ENCODE measurements at places on chromosomes 5 and 9. TPM values are rescaled to one million over a fixed set of nuclear protein-coding genes. Genes with fewer than 3 reads are reported as not detected.

Gene MAMDC2
- not detected for polyA plus RNA-seq

Gene HEMGN
- polyA plus RNA-seq: 7.0 TPM

GRCh38 chr9:16405421-16405820 lies 465.0 kb downstream of the BNC2 start:
- DNase-seq: no peak
- H3K4me3 ChIP-seq: no peak overlapping the region
- H3K27me3 ChIP-seq: no peaks in the 10 kb centered on the region
- no peaks in the 10 kb centered on the region for H3K36me3 ChIP-seq
- no peaks in the 10 kb centered on the region for H3K4me1 ChIP-seq

Gene SAXO1
- polyA plus RNA-seq: not detected

Gene PCDHGA9
- not detected for polyA plus RNA-seq

- H3K27ac ChIP-seq: no peak overlapping the region
- no peaks in the 10 kb centered on the region for H3K27me3 ChIP-seq
- no peaks in the 10 kb centered on the region for H3K36me3 ChIP-seq
- DNase-seq: no peak
Observed at GRCh38 chr5:12384005-12384404, 479.8 kb upstream of the CTNND2 start.

Gene PRRX2
- not detected for polyA plus RNA-seq

- H3K27me3 ChIP-seq: no peaks in the 10 kb centered on the region
- H3K4me3 ChIP-seq: no peak overlapping the region
- DNase-seq: no peak
- H3K4me1 ChIP-seq: peaks cover 8% of the 10 kb centered on the region
- no peak overlapping the region for H3K27ac ChIP-seq
Observed at GRCh38 chr9:33992632-33993031, 56.1 kb downstream of the UBAP2 start.

DNA sequence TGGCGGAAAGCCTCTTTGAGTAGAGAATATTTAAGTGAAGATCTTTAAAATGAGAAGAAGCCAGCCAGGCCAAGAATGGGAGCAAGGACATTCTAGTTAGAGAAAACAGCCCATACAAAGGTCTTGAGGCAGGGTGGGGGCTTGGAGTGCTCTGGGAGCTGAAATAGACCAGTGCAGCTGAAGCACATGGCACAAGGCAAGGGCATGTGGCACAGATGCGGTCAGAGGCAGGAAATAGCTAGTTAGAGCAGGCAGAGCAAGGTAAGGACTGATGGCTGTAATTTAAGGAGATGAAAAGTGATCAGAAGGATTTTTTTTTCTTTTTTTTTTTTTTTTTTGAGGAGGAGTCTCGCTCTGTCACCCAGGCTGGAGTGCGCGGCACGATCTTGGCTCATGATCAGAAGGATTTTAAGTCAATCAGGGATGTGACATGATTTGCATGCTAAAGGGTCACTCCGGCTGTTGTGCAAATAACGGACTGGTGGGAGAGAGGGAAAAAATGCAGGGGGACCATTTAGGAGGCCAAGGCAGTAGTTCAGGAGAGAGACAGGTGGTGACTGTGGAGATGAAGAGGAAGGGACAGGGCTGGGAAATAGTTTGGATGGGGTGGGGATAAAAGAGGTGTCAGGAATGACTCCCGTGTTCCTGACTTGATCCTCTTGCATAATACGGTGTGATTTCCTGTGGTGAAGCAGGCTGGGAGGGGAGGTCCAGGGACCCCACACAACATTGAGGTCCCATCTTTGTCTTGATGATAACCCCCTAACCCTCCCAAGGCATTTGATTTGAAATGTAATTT lies 207.6 kb downstream of the HSPA4 start:
- H3K36me3 ChIP-seq: no peaks in the 10 kb centered on the region
- H3K27ac ChIP-seq: no peak overlapping the region
- H3K4me3 ChIP-seq: no peak overlapping the region
- peak; percentile 26 for DNase-seq
- H3K4me1 ChIP-seq: no peaks in the 10 kb centered on the region

DNA sequence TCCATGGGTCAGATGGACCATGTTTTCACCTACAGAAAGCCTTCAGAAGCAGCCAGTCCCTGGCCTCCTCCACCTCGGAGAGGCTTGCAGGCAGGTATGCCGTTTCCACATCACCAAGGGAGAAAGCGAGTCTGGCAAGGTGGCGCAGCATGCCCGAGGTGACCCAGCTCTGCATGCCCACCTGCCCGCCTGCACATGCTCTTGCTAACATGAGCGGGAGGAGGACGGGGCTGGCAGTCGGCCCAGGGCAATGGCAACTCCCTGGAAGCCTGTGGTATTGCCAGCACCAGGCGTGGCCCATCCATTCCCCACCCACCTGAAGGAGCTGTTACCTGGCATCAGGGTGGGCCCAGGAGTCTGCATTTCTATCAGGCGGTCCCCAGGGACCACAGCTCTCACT lies 3.3 kb upstream of the NINJ1 start:
- H3K4me3 ChIP-seq: no peak overlapping the region
- DNase-seq: no peak
- H3K4me1 ChIP-seq: peaks cover 33% of the 10 kb centered on the region
- H3K27ac ChIP-seq: no peak overlapping the region

Gene IFNK
- polyA plus RNA-seq: not detected

DNA sequence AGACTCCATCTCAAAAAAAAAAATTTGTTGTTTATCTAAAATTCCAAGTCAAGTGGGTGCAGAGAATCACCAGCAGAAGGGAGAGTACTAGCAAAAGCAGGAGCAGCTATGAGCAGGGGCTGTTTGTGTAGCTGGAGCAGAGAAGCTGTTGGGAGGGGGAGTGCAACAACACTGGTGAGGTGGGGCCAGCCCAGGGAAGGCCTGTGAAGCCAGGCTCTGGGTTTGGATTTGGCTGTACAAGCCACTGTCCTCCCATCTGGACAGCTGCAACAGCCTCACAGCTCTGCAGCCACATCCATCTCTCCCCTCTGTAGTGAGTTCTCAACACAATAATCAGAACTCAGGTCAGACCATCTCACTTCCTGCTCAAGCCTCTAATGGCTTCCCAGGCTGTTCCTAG lies 59.4 kb downstream of the TMOD1 start:
- no peak overlapping the region for H3K4me3 ChIP-seq
- no peaks in the 10 kb centered on the region for H3K4me1 ChIP-seq
- no peaks in the 10 kb centered on the region for H3K36me3 ChIP-seq
- no peak for DNase-seq
- no peak overlapping the region for H3K27ac ChIP-seq
- H3K27me3 ChIP-seq: peaks cover 2% of the 10 kb centered on the region

DNA sequence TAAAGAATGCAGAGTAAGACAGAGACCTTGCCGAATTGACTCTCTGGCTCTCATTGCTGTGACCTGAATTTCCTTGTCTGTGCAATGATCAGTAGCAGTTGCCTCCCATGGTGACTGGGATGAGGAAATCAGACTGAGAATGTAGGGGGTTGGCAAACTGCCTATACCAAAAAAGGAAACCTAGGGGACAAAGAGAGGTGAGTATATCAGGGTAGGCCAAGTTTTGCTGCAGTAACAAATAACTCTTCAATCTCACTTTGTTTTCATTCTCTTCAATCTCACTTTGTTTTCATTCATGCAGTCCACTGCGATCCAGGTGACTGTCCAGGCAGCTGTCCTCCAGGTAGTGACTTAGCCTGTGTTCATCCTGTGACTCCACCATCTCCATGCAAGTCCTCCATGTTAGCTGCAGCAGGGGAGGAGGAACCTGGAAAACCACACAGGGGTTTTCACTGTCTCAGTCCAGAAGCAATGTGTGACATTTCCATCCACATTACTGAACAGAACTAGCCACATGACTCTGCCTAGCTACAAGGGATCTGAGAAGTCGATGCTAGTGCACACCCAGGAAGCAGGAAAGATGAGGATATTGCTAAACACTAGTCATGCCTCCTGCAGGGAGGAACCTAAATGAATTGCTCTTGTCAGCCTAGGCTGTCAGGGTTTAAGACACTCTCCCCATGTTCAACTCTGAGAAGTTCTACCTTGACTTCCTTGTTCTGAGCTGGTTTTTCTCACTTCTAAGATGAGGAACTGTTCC lies 26.0 kb downstream of the TMEM174 start:
- peaks cover 5% of the 10 kb centered on the region for H3K4me1 ChIP-seq
- DNase-seq: no peak
- H3K27me3 ChIP-seq: peaks cover 6% of the 10 kb centered on the region
- H3K36me3 ChIP-seq: no peaks in the 10 kb centered on the region
- H3K4me3 ChIP-seq: no peak overlapping the region

GRCh38 chr5:103464835-103465484 lies 97.6 kb downstream of the NUDT12 start:
- no peak for DNase-seq
- no peak overlapping the region for H3K27ac ChIP-seq
- H3K4me1 ChIP-seq: no peaks in the 10 kb centered on the region
- no peaks in the 10 kb centered on the region for H3K27me3 ChIP-seq
- H3K4me3 ChIP-seq: no peak overlapping the region
- H3K36me3 ChIP-seq: no peaks in the 10 kb centered on the region

DNA sequence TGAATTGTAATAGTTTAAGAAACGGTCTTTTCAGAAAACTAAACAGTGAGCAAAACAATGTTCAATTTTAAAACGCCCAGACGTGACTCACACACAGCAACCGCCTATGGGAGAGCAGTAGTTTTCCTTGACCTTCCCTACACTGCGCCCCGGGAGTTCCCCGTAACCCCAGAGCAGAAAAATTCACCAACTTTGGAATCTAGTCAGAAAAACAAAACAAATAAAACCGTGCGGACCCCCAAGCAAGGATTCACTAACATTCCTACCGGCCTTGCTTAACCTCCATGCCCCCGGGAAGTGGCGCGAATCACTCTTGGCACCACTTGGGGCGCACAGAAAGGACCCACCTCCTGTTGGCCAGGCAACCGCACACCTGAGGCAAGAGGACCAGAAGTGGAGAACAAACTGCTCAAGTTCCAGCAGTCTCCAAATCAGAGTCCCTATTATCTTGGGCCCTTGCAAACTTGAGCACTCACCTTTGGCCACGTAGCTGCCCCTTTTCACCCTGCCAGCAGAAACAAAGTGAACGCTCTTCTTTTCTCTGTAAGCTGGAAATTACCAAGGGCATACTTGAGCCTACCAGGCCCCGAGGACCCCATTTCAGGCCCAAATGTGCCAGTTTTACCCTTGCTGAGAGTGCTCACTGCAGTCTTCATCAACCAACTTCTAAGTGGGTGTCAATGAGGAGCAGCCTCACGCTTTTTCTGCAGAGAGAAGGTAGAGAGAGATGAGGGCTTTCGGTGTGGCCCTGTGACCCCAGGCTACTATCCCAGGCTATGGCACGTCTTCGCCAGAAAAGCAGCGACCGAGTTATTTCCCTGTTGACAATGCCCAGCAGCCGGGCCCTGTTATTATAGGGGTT lies 189.7 kb downstream of the MEF2C start:
- peaks cover 58% of the 10 kb centered on the region for H3K27me3 ChIP-seq

DNA sequence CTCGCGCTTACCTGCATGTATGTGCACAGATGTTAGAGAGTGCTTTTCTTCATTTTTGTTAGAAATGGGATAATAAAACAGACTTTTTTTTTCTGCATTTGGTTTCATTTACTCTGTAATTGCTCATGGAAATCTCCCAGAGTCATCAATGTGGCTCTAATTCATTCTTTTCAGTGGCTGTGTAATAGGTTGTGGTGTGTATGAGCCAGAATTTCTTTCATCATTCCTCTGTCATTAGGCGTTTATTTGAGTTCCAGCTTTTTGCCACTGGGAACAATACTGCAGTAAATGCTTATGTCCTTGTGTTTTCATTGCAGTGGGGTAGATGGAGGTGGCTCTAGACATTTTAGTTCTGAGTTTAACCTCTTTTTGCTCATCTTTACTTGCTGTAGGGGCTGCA lies 118.9 kb downstream of the NXNL2 start:
- no peaks in the 10 kb centered on the region for H3K36me3 ChIP-seq
- no peak for DNase-seq
- H3K4me1 ChIP-seq: no peaks in the 10 kb centered on the region
- no peak overlapping the region for H3K4me3 ChIP-seq
- H3K27ac ChIP-seq: no peak overlapping the region

Gene FREM1
- not detected for polyA plus RNA-seq

DNA sequence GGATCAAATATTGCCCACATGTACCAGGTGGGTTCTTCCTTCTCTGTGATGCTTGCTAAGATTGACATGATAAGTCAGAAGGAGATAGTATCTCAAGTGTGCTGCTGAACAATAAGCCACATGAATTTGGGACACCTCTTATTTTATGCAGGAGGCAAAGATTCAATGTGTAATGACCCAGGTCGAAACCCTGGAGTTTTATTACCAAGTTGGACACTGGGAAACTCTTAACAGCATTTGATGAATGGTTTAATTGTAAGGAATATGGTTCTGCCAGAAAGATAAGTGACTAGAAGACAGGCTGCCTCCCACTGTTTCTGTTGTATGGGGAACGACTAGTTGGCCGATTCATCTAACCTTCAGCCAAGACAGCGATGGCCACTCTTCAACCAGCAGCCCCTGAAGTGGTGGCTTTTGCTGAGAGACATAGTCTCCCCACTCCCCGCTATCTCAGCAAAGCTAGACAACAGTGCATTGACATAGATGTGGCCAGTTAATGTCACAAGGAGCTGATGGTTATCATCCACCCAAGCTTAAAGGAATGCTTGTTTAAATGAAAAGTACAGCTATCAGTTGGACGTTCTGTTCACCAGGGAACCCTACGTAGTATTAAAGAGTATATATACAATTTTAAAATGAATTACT lies 407.7 kb downstream of the KDM4C start:
- H3K36me3 ChIP-seq: peaks cover 37% of the 10 kb centered on the region
- H3K27me3 ChIP-seq: no peaks in the 10 kb centered on the region
- H3K4me1 ChIP-seq: no peaks in the 10 kb centered on the region
- H3K4me3 ChIP-seq: no peak overlapping the region

DNA sequence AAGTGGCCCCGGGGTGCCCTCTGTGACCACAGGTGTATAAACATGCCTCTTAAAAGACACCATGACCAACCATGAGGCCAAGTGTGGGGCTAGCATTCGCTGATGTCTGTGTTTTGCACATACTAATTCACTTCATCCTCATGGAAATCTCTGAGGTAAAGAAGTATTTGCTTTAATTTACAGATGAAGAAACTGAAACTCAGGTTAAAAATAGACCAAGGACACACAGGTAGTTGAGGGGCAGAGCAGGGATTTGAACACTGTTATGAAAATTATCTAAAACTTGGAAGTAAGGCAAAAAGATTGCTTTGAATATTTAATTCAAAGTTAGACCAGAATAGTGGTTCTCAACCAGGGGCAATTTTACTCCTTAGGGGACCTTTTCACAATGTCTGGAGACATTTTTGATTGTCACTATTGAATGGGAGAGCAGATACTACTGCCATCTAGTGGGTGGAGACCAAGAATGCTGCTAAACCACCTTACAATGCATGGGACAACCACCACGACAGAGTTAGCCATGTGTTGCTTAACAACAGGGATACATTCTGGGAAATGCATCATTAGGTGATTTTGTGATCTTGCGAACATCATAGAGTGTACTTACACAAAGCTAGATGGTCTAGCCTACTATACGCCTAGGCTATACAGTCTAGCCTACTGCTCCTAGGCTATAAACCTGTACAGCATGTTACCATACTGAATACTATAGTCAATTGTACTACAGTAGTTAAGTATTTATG lies 8.0 kb upstream of the FXN start:
- H3K36me3 ChIP-seq: no peaks in the 10 kb centered on the region
- H3K27ac ChIP-seq: no peak overlapping the region
- peaks cover 14% of the 10 kb centered on the region for H3K4me1 ChIP-seq
- H3K4me3 ChIP-seq: no peak overlapping the region

Measured in CD4-positive, CD25-positive, alpha-beta regulatory T cell (primary cell).